NCI-H1694 (cell line): ENCODE measurements at places on chromosomes 3 and 15.

DNA sequence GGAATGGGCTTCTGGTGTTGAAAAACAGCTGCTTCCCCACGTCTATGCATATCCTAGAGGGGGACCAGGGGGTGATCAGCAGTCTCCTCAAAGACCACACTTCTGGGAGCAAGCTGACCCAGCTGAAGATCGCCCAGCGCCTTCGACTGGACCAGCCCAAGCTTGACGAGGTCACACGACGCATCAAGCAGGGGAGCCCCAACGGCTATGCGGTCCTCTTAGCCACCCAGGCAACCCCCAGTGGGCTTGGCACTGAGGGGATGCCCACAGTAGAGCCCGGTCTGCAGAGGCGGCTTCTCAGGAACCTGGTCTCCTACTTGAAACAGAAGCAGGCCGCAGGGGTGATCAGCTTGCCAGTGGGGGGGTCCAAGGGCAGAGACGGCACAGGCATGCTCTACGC is 2.5 kb downstream of the RBM15B start:
- DNase-seq, result no peak

GRCh38 chr3:127791221-127791913 is 30.9 kb downstream of the MGLL start:
- no peak for DNase-seq

- no peak for DNase-seq
These were observed 9.2 kb upstream of the SLC6A1 start for GRCh38 chr3:10983219-10983916.

- DNase-seq, result no peak
These were observed 252.7 kb downstream of the TJP1 start for GRCh38 chr15:29569533-29570092.

DNA sequence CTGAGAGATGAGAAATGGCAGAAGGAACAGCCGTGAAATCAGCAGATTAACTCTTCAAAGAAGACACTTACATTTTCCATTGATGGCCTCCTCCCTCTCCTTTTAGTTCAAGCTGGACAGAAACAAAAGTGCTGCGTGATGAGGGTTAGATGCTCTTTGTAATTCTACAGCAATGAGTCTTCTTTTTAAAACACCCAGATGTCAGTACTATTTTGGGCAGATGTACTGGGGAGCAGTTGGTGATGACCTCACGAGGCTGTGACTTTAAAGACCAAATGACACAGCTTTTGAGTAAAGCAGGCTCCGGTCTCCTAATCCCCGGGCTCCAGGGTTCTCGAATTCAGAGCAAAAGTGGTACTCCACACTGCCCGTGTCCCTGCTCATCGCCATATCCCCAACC is 198.2 kb downstream of the SLCO3A1 start:
- DNase-seq, result no peak

DNA sequence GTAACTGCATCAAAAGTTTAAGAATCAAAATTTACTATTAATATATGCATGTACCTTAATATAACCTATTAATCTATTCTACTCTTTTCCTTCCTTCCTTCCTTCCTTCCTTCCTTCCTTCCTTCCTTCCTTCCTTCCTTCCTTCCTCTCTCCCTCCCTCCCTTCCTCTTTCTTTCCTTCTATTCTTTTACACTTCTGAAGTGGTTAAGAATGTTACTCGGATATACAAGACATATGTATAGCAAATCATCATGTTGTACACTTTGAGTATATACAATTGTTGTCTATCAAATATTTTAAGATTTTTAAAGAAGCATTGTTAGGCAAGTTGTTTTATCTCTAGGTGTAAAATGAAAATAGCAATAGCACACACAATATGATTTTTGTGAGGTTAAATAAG is 713.1 kb upstream of the NAALADL2 start:
- no peak for DNase-seq

DNA sequence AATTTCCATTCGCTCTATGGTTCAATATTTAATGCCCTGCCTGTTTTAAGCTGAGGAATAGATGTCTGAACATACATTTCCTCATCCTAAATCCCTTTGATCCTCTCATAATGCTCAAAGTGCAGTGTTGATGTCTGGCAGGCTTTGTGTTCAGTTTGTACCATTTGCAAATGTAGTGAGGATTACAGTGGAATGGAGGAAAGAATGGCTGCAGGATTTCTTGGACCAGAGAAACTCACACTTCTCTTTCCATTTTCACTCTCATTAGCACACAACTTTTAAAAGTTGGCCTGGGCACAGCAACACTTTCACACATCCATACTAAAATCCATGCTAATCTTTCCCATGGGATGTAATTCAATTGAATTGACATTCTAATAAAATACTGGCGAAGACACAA is 28.6 kb upstream of the THRB start:
- no peak for DNase-seq

GRCh38 chr3:159904911-159905310 is 83.7 kb upstream of the IL12A start:
- DNase-seq, result no peak

DNA sequence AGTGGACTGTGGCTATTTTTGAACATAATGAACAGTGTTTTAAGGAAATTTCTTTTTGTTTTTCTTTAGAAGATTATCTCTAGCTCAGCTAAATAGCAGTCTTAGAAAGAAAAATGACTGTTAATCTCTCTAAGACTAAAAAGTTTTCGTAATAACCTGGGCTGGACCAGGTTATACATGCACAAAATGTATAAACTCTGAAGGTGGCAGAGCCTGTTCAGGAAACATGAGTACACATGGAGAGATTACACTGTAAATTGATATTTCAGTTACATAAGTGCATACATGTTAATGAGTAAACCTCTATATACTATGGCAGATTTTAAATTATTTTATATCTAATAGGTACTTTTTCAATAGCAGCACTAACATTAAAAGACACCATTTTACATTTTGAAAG is 258.2 kb upstream of the CFAP20DC start:
- no peak for DNase-seq

GRCh38 chr15:89820666-89821611 is 6.3 kb upstream of the ANPEP start:
- DNase-seq, result no peak

GRCh38 chr3:55476515-55476914 is 10.6 kb downstream of the WNT5A start:
- DNase-seq, result no peak

DNA sequence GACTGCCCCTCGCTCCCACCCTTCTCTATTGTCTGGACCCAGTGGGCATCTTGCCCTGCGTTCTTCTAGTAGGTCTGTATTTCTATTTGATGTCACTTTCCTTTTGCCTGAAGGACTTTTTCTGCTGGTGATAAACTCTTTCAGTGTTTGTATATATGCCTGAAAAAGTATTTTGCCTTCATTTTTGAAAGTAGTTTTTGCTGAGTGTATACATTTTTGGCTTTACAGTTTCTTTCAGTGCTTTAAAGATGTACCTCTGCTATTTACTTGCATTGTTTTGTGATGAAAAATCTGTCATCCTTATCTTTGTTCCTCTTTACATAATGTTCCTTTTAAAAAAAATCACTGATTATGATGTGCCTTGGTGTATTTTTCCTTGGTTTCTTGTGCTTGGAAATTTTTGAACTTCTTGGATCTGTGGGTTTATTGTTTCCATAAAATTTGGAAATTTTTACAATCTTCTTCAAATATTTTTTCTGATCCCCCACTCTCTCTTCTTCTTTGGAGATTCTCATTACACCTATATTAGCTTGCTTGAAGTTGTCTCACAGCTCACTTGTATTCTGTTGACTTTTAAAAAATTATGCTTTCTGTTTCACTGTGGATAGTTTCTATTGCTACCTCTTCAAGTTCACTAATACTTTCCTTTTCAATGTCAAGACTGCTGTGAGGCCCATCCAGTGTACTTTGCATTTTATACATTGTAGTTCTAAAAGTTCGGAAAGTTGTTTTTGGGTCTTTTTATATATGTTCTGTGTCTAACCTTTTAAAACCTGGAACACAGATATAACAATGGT is 67.8 kb downstream of the RGMA start:
- no peak for DNase-seq

DNA sequence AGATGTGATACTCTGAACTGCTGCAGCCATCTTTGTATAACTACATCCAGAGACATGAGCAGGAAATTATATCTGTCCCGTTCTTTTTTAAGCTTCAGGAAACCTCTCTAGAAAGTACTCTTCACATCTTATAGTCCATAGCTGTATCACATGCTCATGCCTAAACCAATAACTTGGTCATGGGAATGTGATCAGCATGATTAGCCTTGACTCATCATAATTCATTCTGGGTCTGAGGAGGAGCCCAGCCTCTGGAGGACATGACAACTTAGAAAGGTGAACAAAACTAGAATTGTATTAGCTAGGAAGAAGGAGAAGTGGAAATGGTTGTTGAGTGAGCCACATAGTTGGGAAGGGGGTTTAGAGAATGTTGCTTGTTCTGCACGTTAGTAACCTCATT is 12.9 kb downstream of the PPM1L start:
- no peak for DNase-seq

- no peak for DNase-seq
These were observed 622.3 kb downstream of the DIPK2A start for GRCh38 chr3:144593881-144594280.

GRCh38 chr3:172279191-172279640 is 169.0 kb downstream of the GHSR start:
- DNase-seq, result no peak

- no peak for DNase-seq
These were observed 20.3 kb upstream of the ATOSA start for GRCh38 chr15:52699457-52699856.

DNA sequence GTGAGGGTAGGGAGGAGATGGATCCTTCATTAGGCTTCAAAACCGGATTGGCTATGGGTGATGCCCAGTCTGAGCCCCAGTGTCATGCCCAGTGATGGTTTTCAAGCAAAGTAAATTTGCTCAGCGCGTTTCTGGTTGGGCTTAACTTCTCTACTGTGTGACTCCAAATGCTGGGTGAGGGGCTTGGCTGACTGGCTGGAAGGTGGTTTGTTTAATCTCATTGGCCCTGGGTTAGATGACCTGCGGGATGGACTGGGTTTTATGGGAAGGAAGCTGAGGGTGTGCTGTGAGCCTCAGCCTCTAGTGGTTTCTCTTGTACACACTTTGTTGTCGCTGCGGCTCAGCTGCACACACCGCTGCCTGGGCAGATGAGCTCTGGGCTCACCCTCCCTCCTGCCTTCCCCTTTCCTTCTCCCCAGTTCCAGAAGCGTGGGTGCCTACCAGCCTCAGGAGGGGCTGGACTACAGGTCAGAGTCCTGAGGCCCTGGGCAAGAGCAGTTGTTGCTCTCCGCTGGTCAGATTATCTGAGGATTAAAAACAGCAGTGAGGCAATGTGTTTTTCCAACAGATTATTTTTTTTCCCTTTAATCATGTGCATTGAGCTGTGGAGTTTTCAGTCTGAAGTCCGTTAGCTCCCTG is 18.6 kb downstream of the PDIA5 start:
- DNase-seq, result no peak

DNA sequence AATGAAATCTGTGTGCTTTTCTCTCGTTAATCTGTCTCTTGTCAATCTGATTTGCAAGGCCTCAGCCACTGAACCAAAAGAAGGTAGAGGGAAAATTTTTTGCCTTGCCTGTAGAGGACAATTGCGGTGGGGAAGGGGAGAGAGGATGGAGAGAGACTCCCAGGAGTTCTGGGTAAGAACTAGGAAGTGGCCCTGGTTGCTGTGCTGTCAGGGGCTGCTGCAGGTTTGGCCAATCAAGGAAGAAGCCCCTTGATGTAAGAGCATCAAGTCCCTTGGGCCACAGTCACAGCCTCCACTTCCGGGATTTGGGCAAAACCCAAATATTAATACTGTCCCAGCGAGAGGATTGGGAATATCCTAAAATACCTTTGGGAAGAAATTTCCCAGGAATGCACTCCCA is 43.3 kb downstream of the TRANK1 start:
- no peak for DNase-seq

DNA sequence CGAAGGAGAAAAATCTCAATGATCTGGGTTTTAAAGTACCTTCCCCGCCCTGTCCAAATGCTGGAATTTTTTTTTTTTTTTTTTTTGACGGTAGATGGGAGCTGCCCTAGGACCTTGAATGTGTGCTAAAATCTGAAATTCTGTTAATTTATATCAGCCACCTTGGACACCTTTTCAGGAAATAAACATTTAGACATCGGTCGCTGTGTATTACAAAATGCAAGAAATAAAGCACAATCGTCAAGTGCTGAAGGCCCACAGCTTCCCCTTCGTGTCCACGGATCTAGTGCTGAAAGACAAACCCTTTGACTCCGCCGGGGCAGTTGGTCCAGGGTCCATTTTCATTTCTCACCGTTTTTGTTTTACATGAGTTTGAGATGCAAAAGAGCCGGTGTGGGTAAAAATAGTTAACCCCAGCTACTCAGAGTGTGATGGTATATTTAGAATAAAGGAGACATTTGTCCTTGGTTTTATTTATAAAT is 90.2 kb upstream of the CHD2 start:
- no peak for DNase-seq

DNA sequence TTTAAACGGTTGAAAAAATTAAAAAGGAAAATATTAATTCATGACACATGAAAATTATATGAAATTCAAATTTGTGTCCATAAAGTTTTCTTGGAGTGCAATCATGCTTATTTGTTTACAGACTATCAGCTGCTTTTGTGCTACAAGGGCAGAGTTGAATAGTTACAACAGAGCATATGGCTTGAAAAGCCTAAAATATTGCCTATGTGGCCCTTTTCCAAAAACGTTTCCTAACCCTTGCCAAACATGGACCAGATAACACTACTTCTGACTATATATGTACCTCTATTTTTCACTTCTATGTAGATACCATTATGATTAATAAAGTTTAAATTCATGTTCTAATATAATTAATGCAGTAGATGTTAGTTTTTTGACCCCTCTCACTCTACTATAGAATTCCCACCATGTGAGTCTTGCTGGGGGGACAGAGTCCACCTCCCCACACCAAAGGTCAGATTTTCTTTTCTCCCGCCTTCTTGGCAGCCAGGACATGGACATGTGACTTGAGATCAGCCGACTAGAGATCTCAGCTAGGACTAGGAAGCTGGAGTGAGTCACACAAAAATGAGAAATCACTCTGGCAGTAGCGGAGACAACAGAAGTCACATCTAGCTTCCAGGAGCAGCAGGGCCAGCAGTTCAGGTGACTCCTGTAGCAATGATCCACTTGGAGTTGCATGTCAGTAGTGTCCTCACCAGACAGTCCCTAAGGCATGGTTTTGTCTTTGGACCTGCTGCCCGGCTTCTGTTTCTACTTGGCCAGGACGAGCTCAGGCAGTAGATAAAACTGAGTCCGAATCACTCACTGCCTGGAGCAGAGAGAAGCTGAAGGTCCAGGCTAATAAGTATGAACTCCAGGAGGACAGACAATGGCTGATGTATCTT is 22.4 kb downstream of the CIAO2A start:
- no peak for DNase-seq

- no peak for DNase-seq
These were observed 56.4 kb downstream of the UMPS start for GRCh38 chr3:124786511-124787241.

GRCh38 chr15:33639978-33640377 is 328.3 kb upstream of the CHRM5 start:
- DNase-seq, result no peak
